ENCODE measurements at places on chromosomes 5 and 9.

- DNase-seq: no peak
Observed at GRCh38 chr5:32274548-32275395, 38.0 kb downstream of the MTMR12 start.

- no peak for DNase-seq
Observed at GRCh38 chr5:116696366-116696765, 121.7 kb upstream of the SEMA6A start.

DNA sequence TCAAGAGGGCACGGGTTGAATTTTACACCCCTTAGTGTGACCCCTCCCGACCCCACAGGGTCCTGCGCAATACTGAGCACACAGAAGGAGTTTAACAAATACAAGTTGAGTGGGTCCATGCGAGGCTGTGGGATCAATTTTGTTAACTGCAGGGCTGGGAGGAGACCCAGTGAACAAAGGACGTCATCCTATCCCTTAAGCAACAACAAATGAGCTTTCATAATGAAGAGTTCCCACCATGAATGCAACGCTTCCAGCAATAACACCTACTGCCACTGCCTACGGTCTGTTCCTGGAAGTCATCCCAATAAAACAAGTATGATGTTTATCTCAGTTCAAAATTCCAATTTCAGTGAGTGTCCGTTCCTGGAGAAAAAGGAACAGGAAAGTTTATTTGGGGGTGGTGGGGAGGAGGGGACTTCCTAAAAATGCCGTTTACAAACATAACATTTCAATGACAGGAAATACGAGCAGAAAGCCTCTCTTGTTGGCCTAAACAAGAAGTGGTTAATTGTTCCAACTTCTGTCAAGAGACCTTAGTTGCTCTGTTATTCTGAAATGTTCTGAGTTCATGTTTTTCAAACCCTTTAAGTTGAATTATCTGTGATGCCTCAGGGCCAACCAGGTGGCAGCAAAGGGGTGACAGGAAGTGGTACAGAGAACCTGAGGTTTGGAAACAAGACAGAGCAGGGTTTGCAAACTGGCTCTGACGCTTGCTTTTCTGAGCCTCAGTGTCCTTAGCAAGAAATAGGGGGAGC, 65.8 kb upstream of the PLPP6 start:
- DNase-seq: no peak

DNA sequence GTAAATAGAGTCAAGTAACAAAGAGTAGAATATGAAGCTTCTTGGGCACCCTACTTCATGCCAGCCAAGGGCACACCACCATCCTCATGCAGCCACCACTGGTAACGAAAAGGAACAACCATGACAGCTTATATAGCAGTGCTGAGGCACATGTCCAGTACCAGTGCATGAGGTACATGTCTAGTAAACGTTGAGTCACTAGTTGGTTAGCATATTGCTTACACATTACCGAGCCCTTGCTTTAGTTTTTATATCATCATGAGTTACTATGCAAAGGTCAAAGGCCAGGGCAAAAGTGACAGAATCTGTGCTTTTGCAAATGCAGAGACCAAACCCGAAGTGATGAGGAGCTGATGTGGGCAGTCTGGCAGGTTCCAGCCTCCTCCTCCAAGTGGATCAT, 147.1 kb upstream of the MAP1B start:
- DNase-seq: no peak

- no peak for DNase-seq
Observed at GRCh38 chr5:56763711-56764466, 51.5 kb upstream of the MAP3K1 start.

GRCh38 chr9:27726244-27727081, 153.2 kb upstream of the C9orf72 start:
- DNase-seq: peak; percentile 47

- no peak for DNase-seq
Observed at GRCh38 chr9:106326493-106326892, 536.5 kb upstream of the ZNF462 start.

- DNase-seq: no peak
Observed at GRCh38 chr9:133425049-133425632, 3.0 kb downstream of the ADAMTS13 start.

- no peak for DNase-seq
Observed at GRCh38 chr5:159631001-159631400, 285.3 kb upstream of the ADRA1B start.
